ENCODE measurements at places on chromosomes 6 and 20.

DNA sequence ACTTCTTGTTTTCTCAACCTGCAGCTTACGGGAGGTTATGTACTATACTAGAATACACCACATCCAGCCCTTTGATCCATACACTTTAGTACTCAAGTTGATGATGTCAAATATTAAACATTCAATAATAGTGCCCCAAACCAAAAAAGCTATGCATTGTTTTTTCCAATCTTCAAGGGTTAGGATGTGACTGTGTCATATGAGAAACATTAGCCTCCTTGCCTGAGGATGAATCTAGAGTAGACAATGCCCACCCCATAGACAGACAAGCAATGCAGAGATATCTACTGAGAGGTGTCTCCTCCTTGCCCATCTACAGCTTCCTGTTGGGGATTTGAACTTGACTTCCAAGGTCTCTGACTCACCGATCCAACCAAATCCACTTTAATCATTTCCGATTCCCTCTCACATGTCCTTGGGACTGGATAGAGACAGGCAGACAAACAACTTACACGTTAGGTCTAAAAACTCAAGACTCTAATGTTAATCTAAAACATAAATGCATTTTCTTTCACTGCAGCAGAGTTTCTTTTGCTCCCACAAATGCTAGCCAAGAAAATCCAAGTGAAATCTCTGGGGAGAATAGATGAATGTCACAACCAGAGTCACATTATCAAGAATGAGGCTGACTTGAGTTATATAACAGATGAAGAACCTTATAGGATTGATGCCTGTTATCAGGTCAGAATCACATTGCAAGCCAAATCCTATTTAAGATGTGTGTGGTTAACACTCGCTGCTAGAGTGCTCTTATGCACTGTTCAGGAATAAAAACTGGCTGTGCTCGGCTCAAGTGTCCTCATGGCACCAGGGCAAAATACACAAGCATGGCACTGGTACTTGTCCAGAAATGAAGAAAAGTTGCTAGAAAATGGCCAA lies 75.5 kb upstream of the TNFAIP3 start:
- DNase-seq: no peak

GRCh38 chr20:24736131-24736843 lies 212.8 kb upstream of the CST7 start:
- DNase-seq: no peak

DNA sequence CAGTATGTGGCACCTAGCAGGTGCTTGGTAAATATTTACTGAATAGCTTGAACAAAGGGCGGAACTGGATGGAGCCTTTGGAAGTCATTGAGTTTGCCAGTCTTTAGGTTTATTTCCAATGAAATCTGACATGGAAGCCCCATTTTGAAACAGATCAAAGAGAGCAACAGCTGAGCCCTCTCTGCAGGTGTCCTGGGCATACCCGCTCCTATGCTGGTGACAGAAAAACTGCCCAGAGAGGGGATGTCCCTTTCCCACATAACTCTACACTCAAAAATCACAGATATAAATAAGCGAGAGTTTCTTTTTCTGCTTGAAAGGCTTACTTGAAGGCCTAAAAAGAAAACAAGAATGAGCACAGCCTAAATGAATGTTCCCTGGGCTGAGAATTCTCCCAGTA lies 53.0 kb upstream of the RALY start:
- no peak for DNase-seq

DNA sequence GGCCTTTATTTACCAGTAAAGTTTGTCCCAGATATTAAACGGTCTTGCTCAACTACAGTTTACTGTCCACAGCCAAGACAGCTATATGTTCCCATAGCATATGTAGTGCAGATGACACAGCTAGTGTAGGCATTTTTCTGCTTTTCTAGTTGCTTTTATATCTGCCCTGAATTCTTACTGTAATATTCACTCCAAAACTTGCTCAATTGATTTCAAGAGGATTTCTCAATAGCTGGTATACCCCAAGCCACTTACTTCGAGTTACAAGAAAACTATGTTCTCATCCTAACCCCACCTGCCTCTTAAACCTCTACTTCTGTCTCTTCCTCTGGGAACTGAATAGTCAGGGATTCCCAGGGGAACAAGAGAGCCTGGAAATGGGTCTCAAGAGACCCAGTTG lies 18.9 kb upstream of the ROS1 start:
- no peak for DNase-seq

DNA sequence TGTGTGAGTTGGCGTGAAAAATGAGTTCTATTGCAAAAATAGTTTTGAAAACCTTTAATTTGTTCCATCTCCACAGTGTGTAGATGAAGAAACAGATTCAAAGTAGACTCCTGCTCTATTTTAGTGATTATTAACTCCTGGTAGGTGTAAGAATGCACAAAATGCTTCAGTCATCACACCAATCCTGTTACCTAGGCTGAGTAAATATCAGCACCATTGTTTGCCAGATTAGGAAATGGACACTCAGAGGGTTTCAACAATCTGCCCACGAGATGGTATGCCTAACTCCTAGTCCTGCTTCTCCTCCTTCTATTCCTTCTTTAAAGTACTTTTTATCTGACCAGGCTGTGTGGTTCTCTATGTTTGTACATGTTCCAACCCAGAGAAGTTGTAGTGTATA lies 108.9 kb upstream of the AHI1 start:
- no peak for DNase-seq

- DNase-seq: no peak
Measured at GRCh38 chr20:14336686-14337085, 726 bp downstream of the FLRT3 start.

DNA sequence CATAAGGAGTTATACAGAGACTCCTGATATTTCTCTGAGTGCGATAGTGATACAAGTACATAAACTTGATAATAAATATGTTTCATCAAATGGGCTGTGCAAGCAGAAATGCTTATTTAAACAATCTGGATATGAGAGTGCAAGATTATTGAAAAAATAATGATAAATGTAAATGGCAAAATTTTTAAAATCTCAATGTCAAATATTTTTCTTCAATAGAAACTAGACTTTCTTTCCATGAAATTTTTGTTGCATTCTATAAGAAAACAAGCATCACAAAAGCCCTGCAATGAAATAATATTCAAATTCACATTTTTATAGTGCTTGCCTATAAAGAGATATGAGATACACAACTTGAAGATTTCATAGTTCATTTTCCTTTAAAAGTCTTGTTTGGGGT lies 2.7 kb downstream of the PACRG start:
- no peak for DNase-seq

DNA sequence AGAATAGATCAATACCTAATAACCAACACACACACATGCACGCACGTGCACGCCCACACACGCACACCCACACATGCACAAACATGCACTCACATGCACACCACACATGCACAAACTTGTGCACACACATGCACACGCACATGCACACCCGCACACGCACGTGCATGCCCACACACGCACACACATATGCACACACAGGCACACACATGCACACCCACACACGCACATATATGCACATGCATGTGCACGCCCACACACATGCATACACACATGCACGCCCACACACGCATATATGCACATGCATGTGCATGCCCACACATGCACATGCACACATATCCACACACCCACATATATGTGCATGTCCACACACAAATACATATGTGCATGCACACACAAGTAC lies 26.2 kb upstream of the CHRNA4 start:
- no peak for DNase-seq

All from stimulated activated naive CD4-positive, alpha-beta T cell treated with Interleukin-2 at 50 U/mL for 16 hours (primary cell).